ENCODE measurements at places on chromosomes 5 and 9.

GRCh38 chr5:114857941-114858551, 311.7 kb downstream of the TRIM36 start:
- DNase-seq: peak; percentile 31

DNA sequence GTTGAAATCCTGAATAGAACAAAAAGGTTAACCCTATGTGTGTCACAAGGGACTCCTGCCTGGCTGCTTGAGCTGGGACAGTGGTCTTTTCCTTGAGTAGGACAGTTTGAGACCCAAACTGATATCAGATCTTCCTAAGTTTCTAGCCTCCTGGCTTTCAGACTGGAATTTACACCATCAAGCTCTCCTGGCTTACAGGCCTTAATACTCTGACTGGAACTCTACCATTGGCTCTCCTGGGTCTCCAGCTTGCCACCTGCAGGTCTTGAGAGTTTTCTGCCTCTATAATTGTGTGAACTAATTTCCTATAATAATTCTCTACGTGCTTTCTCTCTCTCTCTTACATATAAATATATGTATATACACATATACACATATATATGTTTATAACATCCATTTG, 112.5 kb downstream of the PRR16 start:
- DNase-seq: no peak

- no peak for DNase-seq
These were observed 9.8 kb downstream of the CXCL14 start for GRCh38 chr5:135568923-135569360.

- DNase-seq: no peak
These were observed 509.4 kb upstream of the SEMA6A start for GRCh38 chr5:117084067-117084466.

GRCh38 chr5:14664270-14665100, at the start of gene OTULIN:
Gene OTULIN (plus strand): TSS chr5:14664718. CDS start chr5:14664826, 108 bp downstream.
- peak; percentile 90 for DNase-seq

- no peak for DNase-seq
These were observed 73.0 kb upstream of the NR4A3 start for GRCh38 chr9:99748676-99749075.

All from fibroblast of skin of scalp (primary cell).